ENCODE measurements at places on chromosomes 11 and 22.

DNA sequence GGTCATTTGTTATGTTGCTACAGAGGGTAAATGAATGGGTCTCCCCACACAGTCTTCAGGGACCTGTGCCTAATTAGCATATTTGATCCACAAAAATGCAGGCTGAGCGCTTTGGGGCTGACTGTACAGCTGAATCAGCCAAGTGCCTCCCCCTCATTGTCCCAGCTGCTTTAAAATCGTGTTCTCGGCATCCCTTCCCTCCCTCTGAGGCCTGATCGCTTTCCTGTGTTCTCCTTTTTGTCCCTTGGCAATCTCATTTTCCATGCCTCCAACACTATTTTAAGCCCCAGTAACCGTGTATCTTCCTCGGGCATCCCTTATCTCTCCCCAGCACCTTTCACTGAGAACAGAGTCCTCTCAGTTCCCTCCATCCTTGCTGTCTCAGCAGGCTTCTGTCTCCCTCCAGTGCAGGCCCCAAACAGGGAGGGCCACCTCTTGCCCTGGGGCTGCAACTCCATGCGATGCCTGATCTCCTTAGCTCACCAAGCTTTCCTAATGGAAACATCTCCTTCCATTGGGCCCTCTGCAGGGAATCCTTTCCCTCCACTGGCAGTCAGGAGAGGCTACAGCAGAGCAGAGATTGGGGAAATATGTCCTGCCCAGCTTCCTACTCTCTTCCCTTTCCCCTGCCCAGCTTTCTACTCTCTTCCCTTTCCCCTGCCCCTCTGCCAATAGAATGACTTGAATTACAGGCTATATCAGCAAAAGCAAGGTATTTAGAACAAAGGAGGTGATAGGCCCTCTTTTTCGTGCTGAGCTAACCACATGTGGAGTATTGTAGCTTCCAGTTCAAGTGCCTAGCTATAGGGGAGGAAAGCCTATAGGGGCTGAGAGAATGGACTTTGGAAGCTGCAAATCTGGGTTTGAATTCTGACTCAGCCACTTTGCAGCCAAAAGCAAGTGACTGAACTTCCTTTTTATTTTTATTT, 13.8 kb downstream of the UQCR10 start:
- no peak for DNase-seq

GRCh38 chr22:24938741-24939341, 7.7 kb downstream of the LHFPL7 start:
- no peak for DNase-seq

- DNase-seq: no peak
Measured at GRCh38 chr22:29385151-29385704, 3.1 kb downstream of the AP1B1 start.

DNA sequence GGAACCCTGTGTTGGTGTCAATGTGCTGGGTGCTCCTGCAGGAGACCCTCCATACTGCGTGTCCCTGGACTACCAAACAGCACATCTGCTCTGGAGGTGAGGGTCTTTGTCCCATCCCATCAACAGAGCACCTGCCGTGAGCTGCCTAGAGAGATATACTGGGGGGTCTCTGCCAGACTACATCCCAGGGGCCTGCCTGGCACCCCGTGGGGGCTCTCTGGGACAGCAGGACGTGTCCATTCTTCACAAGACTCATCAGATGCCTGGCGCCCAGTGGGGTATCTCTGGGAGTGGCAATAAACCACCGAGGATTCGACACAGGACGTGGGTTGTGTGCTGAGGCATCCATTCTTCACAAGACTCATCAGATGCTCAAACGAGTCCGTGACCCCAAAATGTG, 42.7 kb downstream of the SHANK2 start:
- no peak for DNase-seq

GRCh38 chr22:32354360-32355351, 3.0 kb upstream of the RFPL3 start:
- DNase-seq: no peak

- no peak for DNase-seq
Measured at GRCh38 chr11:111967649-111968048, 30.5 kb downstream of the DIXDC1 start.

Measured in activated CD8-positive, alpha-beta memory T cell treated with anti-CD3 and anti-CD28 coated beads, Interleukin-2, amount 50 U/mL, for 4 hours (primary cell).